Left ventricle myocardium superior (tissue), 1 donor: ENCODE measurements at places on chromosomes 13 and 19. TPM values are rescaled to one million over a fixed set of nuclear protein-coding genes. Genes with fewer than 3 reads are reported as not detected.

DNA sequence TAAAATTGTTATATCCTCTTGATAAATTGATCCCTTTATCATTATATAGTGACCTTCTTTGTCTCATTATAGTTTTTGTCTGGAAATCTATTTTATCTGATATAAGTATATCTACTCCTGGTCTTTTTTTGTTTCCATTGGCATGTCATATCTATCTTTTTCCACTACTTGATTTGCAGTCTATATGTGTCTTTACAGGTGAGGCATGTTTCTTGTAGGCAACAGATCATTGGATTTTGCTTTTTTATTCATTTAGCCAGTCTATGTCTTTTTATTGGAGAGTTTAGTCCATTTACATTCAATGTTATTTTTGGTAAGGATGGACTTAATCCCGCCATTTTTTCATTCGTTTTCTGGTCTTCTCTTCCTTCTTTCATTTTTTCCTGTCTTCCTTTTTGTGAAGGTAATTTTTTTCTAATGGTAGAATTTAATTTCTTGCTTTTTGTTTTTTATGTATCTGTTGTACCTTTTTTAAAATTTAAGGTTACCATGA lies 13.5 kb upstream of the ZNF823 start:
- DNase-seq = no peak

- no peak for DNase-seq
Measured at GRCh38 chr13:104181526-104182231, 1115.5 kb upstream of the SLC10A2 start.

DNA sequence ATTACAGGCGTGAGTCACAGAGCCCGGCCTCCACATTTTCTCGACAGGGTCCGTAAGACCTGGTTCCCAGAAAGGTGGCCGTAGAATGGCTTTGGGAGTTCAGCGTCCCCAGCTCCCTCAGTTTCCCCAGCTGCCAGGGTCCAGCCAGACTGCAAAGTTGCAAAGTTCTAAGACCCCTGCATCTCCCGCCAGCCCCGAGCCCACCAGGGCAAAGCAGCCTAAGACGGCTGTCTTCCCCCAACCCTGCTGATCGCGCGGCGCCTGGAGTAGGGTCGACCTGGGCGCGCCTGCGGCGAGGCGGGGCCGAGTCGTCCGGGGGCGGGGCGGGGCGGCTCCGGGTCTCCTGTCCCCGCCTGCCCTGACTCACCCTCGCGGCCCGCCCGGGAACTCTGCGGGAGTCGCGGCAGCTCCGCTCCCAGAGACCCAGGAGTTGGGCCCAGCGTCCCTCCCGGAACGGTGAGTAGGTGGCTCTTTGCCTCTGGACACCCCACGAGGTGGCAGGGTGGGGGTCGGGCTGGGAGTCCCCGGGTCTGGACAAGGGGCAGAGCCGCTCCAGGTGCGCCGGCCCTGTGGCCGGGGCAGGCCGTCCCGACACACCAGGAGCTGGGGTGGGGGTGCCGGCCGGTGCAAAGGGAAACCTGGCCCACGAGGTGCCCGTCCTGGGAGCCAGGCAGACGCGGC lies at the start of gene LRRC8E:
Gene LRRC8E, plus strand, starts transcription at position 366 of the 681 bp plus-strand sequence. CDS start 7,094 bp downstream, outside the sequence.
- peak; percentile 65 for DNase-seq

- no peak for DNase-seq
Measured at GRCh38 chr13:113565526-113566226, 18.9 kb upstream of the TFDP1 start.

DNA sequence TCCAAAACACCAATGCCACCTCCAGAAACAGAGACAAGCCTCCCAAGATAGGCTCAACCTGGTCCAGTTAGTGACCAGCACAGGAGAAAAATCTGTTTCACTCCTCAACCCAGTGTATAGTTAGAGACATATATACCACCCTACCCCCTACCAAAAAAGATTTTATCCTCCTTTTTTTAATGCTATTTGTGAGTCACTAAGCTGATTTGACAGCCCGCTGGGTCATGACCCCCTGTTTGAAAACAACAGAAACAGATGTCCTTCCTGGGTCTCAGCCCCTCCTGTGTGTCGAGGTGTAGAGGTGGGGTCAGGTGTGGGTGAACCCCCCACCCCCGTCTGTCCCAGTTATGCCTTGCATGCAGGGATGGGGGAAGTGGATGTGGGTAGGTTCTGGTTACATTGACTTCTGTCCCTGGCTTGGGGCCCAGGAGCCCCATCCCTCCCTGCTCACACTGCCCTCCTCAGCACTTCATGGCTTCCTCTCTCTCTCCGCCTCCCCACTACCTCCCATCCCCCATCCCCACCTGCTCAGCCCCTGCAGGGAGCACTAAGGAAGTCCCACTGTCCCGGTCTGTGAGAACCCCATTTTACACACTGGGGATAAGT lies 14.0 kb upstream of the TOMM40 start:
- no peak for DNase-seq

DNA sequence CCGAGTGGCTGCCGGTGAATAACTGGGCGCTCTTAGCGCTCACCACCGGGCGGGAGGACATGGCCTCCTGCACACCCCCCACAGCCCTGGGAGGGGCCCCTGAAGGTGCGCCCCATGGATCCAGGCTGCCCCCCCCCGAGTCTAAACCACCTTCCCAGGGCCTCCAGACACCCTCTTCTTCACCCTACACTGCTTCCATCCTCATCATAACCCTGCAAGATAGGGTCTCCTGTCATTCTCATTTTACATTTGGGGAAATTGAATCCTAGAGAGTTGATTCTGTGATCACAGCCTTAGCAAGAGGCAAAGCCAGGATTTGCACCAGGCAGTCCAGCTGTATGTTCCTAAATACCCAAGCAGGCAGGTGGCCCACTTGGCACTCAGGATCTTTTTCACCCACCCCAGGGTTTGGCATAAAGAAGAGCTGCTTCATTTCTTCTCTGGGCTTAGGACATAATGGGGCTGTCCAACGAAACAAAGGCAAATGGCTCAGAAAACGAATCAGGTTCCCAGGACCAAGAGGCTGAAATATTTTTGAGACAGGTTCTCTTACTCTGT lies 110.8 kb downstream of the PTPRS start:
- no peak for DNase-seq

DNA sequence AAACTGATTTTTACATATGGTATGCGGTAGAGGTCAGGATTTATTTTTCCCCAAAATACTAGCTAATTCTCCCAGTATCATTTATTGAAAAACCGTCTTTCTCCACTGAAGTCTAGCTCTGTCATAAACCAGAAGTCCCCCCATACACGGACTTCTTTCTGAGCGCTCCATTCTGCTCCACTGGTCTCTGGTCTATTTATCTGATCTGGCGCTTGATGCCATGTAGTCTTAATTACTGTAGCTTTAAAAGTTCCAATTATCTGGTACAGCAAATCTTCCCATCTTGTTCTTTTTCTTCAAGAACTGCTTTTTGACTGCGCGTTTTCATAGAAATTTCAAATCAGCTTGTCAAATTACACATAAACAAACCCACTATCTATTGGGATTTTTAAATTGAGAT lies 13.7 kb downstream of the DCUN1D2 start:
- DNase-seq = no peak

- DNase-seq = no peak
Measured at GRCh38 chr13:83057119-83057518, 825.2 kb downstream of the SLITRK1 start.

DNA sequence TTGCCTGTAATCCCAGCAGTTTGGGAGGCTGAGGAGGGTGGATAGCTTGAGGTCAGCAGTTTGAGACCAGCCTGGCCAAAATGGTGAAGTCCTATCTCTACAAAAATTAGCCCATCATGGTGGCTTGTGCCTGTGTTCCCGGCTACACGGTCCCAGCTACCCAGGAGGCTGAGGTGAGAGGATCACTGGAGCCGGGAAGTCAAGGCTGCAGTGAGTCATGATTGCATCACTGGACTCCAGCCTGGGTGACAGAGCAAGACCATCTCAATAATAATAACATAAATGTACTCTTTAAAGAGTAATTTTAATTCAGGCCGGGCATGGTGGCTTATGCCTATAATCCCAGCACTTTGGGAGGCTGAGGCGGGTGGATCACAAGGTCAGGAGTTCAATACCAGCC lies 38.7 kb downstream of the SKA3 start:
- DNase-seq = no peak

- peak; percentile 23 for DNase-seq
Measured at GRCh38 chr19:2033825-2034159, 17.3 kb downstream of the MKNK2 start.

GRCh38 chr13:84446972-84447639 lies 564.8 kb upstream of the SLITRK1 start:
- DNase-seq = no peak

DNA sequence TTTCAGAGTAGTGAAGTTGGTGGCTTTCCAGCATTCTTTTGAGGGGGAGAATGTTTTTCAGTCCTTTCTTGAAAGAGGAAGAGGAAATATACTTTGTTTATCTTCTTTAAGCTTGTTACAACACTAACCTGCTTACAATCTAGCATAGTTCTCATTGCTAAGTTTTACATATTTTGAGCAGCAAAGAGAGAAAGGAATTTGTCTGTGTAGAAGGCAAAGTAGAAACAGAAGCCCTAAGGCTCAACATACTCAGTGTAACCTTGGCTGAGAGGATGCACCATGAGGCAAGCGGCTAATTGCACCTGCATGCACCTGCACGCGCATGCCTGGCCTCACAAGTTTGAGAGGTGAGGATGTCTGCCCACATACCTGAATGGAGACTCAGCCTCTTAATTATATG lies 2.2 kb downstream of the FRY start:
- DNase-seq = no peak

DNA sequence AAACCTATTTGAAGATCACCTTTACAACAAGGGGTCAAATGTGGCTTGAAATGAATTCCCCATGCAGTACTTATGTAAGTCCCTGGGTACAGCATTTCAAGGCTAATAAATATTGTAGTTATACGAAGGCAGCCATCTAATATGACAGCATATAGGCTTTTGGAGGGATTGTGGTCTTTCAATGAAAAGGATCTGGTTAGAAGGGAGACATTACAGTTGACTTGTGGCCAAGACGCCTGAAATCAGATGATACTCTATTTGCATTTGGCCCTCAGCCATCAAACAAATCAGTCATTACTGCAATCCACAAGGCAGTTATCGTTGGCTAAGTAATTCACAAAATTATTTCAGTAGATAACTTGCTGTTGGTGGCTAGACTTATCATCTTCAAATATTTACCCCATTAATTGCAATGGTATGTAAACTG lies 242.7 kb downstream of the DCLK1 start:
- no peak for DNase-seq

DNA sequence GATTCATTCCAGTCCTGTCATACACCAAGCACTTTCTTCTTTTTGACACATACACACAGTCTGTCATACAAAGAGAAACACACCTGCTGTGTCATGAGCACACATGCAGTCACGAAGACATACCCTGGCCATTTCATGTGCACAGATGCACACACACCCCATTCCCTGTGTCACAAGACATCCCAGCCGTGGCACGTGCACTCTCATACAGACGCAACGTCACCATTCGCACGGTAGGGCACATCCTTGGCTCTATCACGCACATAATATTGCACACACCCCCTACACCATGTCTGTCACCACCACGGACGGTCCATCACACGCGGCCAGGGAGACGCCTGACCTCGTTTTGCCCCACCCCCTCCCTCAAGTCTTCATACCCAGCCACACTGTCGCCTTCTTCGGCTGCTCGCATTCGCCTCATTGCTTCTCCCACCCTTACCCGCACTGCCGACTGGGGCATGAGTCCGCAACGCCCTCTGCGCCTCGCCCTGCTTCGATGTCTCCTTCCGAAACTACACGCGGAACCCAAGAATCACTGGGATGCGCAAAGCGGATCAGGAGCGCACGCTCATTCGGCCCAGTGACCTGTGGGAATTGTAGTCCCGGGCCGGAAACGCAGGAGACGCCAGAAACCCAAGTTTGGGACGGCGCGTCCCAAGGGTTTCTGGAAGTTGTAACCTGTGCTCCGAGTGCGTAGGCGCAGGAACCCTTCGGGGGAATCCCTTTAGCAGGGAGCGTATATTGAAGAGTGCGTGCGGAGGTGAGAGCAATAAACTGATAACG lies 6.8 kb upstream of the ZNF283 start:
- peak; percentile 71 for DNase-seq

- peak; percentile 60 for DNase-seq
Measured at GRCh38 chr19:40466219-40466984, 399 bp upstream of the SPTBN4 start.

DNA sequence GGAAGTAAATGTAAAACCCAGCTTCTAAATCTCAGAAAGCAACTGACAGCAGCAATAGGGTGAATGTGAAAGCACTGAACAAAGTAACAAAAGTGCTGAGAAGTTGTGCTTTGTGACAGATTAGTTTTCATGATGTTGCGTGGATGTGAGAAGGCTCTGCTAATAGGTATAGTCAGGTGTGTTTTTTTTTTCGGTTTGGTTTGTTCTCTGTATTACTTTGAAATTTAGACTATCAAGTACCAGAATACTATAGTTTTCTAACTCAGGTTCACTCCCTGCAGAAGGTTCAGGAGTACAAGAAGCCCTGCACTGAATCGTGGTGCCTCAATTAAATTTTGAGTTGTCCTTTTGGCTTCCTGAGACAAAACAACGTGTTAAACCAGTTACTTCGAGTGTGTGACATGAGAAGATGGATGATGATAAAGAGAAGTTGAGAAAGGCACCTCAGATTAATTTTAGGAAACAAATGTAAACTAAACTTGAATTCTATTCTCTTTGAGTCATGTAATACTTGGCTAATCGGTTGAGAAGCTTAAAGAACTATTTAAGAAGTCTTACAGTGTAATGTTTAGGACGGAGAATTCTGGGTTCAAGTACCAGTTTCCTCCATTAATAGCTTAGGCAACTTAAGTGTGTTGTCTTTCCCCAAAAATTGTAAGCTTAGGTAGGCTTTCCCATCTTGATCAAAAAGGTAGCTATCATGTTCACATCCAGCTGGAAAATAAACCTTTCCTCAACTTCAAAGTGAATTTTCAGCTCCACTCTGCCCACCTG lies 10.3 kb downstream of the MIR17HG start:
- DNase-seq = no peak

The TTC9B gene
- total RNA-seq = not detected

The ZSCAN5A gene
- 18.4 TPM for total RNA-seq

The HSH2D gene
- total RNA-seq = 0.37 TPM

The PLA2G4C gene
- total RNA-seq = 34.9 TPM

The DNASE2 gene
- 19.2 TPM for total RNA-seq

The SPTBN4 gene
- total RNA-seq = 4.8 TPM
